Activated naive CD8-positive, alpha-beta T cell treated with anti-CD3 and anti-CD28 coated beads, Interleukin-2, amount 50 U/mL, for 16 hours (primary cell): ENCODE measurements at places on chromosomes 3 and 15.

GRCh38 chr15:98439523-98439942 is 208.8 kb upstream of the IGF1R start:
- no peak for DNase-seq

DNA sequence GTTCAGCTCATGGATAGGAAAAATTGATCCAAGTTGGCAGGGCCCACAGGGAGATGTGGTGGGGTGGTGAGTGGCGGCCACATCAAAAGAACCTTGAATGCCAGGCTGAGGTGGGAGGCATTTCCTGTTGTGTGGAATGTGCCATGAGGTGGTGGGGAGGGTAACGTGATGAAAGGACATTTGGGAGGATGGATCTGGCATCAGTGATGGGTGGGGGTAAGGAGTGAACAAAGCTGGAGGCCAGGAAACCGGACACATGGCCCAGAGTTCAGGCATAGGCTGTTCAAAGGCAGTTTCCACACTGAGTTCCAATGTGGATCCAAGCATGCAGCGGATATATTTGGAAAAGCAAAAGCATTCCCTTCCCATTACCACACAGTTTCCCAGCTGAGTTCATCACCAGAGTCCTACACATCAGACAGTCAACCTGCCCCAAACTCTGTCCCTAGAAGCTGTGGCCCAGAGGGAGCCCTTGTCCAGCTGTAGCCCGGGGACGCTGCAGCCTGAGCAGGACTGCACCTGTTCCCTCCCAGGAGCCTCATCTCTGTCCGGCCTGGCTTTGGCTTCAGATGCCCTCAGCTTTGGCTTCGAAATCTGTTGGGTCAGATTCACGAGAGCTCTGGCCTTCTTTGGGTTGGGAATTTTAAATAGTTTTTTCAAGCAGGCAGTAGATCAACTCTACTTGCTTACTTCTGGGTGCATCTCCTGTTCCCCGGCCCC is 37.8 kb upstream of the GOLGA6B start:
- no peak for DNase-seq

DNA sequence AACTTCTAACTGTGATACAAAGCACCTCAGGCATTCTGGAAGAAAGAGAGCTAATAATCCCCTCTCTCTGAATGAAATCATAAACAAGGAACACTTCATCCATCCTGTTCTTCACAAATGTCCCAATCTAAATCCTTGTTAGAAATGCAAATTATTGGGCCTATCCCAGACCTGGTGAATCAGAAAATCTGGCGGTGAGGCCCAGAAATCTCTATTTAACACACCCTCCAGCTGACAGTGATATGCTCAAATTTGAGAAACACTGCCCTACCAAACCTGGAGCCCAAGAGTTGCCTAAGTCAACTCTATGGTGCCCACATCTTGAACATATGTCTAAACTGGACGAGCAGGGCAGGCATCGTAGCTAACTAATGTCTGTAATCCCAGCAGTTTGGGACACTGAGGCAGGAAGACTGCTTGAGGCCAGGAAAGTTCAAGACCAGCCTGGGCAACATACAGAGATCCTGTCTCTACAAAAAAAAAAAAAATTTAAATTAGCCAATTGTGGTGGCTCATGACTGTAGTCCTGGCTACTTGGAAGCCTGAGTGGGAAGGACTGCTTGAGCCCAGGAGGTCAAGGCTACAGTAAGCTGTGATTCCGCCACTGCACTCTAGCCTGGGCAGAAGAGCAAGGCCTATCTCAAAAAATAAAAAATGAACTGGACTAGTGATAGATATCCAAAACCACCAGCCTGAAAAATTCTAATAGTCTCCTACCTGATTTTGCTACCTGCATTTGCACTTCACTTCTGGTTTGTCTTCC is 23.1 kb downstream of the SCAP start:
- DNase-seq, result no peak

DNA sequence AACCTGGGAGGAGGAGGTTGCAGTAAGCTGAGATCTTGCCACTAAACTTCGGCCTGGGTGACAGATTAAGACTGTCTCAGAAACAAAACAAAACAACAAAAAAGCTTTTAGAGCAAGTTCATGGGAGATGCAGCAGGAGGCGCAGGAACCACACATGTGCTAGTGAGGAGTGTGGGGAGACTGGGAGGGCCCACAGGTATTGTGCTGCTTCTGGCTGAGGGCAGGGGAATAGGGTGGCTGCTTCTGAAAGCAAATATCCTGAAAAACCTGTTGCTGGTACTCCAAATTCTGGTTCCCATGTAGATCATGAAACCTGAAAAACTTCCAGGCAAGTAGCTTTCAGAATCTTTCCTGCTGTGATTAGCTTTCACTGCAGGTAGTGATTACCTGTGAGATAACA is 22.1 kb downstream of the TYRO3 start:
- no peak for DNase-seq

DNA sequence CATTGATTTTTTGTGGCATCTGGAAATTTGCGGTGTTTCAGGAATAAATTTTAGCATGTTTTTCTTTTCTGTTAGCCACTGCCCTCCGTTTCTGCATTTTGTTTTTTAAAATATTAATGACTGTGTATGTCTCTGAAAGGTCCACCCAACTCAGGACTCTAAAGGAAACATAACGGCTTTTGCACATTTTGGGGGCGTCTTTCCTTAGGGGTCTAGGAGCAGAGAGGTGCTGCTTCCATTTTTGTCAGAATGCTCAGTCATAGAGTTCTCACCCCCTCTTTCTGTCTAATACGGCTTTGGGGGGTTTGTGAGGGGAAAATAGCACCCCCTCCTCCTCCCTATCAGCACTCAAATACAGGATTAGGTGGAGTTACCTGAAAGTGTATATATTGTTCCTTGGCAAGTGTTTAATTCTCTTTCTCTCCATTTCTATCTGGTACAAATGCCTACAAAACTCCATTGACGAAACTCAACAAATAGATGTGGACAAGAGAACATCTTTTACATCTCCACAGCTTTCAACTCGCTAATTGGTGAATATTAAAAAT is 219.4 kb downstream of the MEIS2 start:
- no peak for DNase-seq

- DNase-seq, result no peak
These were observed 4.8 kb upstream of the PCSK6 start for GRCh38 chr15:101494251-101494796.

GRCh38 chr3:174270841-174271240 is 588.3 kb upstream of the NAALADL2 start:
- no peak for DNase-seq

GRCh38 chr3:63961891-63962290 is 49.7 kb upstream of the SCAANT1 start:
- DNase-seq, result no peak

- no peak for DNase-seq
These were observed 278.1 kb upstream of the CHRNA7 start for GRCh38 chr15:31752065-31752762.

DNA sequence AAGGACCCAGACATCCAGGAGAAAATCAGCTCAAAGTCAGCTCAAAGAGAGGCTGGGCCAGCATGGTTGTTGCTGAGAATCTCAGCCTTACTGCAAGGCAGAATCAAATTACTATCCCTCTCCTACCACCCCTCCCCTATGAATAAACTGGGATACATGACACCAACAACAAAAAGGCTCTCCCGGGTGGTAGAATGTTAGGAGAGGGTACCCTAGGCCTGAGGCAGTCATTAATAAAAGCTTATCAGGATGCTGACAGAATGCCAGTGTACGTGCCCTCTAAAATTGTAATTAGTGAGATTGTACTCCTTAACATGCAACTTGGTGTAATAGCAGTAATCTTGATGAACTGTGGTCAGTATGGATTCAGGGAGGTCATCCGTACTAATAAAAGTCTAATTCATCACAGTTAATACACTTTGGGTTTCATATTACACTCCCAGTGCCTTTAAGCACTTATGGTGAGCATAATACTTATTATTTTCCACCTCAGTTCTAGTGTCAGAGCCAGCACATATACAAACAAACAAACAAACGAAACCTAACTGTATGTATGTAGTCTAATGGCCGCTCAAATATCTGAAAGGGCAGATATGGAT is 76.5 kb downstream of the B3GALNT1 start:
- no peak for DNase-seq

GRCh38 chr3:184603151-184604030 is 41.8 kb downstream of the EPHB3 start:
- no peak for DNase-seq

DNA sequence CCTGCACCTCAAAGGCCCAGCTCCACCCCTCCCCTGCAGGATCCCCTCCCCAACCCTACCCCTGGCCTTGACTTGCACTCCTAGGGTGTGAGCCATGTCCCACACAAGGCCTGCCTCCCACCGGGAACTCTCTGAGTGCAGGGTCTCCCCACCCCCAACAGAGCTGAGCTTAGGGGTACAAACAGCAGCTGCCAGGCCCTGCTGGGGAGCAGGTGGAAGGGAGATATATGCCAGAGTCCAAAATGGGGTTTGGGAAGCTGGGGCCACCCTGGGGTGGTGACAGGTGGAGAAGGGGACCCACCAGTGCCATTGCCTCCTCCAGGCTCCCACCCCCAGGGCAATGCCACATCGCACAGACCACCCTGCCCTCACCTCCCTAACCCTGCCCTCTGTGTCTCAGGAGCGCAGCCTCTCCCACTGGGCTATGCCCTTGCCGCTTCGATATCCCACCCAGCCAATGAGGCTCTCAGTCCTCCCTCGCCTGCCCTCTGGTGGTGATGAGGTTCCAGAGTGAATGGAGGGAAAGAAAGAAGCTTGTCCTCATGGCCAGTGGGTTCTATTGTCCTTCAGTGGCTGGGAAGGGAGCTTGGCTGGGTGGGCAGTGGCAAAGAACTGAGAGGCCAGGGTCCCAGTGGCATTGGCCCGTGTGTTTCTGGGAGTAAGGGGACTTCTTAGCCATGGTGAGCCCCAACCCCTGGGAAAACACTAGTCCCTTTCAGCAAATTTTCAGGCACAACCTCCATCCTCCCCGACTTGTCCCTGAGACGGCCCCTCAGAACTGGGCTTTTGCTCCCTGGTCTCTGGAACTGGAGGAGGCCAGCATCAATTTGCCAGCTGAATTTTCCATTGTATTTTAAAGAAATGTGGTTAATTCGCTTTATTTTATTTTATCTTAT is 46.8 kb downstream of the CYP11A1 start:
- DNase-seq, result no peak

- DNase-seq, result no peak
These were observed 44.6 kb downstream of the NR2C2 start for GRCh38 chr3:14991818-14992612.

DNA sequence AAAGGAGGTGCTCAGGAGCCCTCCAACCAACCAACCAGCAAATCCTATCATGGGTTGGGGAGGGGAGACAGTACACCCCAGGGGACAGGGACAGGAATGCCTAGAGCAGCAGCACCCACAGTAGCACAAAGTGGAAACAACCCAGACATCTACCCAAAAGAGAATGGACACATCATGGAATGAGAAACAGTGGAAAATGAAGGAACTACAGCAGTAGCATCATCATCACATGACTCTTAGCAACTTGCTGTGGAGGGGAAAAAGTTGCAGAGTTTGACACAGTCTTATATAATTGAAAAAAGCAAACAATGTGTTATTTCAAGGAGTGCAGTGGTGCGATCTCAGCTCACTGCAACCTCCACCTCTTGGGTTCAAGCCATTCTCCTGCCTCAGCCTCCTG is 11.0 kb downstream of the C3orf22 start:
- DNase-seq, result no peak

- DNase-seq, result no peak
These were observed 3.3 kb downstream of the DNAJB8 start for GRCh38 chr3:128463354-128463753.

DNA sequence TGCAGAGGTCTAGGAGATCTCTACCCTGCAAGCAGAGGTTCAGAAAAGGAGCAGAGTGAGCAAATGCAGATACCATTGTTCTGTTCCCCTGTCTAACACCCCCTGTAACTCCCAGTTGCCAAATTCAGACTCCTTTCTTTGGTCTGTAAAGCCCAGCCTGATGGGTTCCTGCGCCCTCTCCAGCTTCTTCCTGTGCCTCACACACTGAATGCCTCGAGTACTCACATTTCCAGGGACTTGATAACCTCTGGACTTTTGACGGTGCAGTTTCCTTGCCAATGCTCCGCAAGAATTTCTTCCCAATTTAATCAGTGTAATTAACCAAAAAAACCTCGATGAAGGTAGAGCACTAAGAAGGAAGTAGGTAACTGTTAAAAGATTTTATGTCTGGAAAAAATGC is 19.3 kb downstream of the PDE8A start:
- no peak for DNase-seq

GRCh38 chr3:48501196-48501595 is 2.8 kb downstream of the SHISA5 start:
- no peak for DNase-seq

DNA sequence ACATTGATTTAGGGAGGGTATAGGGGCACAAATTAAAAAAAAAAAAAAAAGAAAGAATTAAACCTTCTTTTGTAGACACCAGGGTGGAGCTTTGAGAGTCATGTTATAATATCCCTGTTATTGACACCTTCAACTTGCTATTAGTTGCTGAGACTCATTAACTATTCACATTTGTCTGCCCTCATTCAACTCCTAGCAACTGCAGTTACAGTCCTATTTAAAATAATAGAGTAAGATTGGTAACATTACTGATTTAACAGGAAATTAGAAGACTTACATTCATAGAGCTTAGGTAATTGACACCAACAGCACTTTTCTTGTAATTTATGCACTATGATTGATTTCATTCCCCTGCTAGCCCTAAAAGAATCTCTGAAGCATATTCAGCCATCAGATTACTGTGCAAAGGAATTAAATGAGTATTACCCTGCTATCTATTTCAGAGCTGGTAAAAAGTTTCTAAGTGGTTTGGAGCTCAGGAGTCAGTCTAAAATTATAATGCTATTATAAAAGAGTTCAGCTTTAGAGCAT is 148.8 kb upstream of the TBL1XR1 start:
- no peak for DNase-seq

- no peak for DNase-seq
These were observed 111.9 kb downstream of the ST8SIA2 start for GRCh38 chr15:92505611-92506010.

DNA sequence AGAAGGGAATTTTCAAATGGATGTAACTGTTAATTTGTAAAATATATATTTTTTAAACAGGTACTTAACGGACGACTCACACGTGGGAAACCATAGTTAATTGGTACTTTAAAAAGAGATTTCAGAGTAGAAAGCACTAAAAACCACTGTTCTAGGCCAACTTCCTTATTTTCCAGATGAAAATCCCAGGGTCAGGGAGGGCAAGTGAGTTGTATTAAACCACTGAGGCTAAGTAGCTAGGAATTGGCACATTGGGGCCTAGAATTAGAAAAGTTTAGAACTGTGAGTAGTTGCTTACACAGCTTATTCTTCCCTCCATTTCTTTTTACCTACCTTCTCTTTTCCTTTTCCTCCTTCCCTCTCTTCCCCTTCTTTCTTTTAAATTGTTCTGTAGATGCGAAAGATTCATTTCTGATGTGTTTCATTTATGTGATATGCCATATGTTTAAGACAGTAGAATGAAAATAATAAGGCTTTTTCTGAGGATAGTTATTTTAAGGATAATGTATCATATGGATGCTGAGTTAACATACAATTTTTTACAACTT is 4.1 kb upstream of the UTS2B start:
- DNase-seq, result no peak
